ENCODE measurements at places on chromosomes 16 and 17.

GRCh38 chr17:78255029-78255656, 23.7 kb downstream of the TMEM235 start:
- DNase-seq = no peak

DNA sequence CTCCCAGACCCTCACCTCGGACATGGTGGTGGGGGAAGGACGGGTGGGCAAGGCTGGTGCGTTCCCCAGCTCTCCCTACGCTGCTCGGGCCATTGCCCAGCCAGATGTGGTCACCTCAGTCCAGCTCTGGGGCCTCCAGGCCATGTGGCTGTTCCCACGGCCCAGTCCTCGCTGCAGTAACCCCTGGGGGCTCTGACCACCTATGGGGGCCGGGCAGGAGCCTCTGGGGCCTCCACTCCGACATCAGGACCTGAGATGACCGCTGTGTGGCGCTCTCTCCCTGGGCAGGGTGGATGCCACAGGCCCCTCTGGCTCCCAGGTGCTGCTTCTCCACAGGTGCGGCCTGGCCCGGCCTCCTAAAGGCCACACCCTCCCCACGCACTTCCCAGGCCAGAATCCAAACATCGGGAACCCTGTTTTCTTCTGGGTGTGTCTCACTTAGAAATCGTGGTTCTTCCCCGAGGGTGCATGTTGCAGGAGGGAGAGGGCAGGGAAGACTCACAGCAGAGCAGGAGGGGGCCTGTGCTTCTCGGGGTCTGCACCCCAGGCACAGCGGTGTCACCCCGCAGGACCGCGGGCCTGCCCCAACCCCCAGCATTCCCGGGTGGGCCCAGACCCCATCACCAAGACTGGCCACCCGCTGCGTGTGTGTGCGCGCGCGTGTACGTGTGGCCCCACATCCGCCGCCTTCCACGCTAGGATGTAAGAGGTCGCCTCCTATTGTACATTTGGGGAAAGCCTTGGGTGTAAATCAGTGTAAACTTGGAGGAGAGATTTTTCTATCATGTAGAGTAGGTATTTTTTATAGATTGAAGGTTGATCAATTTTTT, 5.9 kb upstream of the CAPN15 start:
- no peak for DNase-seq

DNA sequence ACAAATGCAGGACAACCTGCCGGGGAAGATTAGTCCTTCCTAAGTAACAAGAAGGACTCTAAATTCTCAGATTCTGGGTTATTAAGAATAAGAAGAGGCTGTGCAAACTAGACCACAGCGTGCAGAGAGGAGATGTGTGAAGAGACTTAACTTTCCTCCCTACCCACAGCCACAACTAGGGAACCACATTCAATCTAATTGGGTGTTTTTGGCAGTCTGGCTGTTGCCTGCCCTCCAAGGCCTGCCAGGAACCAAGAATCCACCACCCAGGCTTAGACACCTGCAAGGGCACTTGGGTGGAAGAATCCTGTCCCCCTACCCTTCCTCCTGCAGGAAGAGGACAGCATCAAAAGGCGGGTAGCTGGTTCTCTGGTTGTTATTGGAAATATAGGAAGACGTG, 202.0 kb downstream of the PARN start:
- no peak for DNase-seq

GRCh38 chr17:35923609-35924114, 6.9 kb downstream of the RDM1 start:
- no peak for DNase-seq

GRCh38 chr16:10405386-10405939, 19.6 kb downstream of the ATF7IP2 start:
- DNase-seq = no peak

DNA sequence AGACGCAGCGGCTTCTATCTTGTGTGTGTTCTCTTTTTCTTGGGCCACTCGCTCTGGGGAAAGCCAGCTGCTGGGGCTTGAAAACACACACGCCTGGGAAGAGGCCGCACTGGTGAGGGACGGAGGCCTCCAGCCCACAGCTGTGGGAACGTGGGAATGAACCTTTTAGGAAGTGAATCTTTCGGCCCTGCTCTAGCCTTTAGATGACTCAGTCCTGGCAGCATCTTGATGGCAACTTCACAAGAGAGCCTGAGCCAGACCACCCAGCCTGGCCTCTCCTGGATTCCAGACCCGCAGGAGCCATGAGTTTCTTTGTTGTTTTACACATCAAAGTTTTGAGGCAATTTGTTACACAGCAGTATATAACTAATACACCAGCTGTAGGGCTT, 2.2 kb upstream of the PDPK1 start:
- DNase-seq = no peak

DNA sequence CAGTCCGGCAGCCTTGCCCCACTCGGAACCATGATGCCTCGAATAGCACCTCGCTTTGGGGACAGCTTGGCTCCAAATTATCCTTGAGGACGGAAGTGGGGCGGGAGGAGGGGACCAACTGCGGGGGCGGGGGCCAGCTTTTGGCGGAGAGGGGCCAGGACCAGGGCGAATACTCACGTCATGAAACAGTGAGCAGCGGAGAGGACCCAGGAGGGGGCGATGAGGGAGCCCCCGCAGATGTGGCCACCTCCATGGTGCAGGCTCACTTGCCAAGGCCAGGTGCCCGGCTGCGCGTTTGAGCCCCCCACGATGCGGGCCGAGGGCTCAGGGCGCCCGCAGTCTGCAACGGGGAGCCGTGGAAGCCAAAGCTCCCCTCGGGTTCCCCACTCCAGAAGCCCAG, 970 bp downstream of the PRSS36 start:
- no peak for DNase-seq

DNA sequence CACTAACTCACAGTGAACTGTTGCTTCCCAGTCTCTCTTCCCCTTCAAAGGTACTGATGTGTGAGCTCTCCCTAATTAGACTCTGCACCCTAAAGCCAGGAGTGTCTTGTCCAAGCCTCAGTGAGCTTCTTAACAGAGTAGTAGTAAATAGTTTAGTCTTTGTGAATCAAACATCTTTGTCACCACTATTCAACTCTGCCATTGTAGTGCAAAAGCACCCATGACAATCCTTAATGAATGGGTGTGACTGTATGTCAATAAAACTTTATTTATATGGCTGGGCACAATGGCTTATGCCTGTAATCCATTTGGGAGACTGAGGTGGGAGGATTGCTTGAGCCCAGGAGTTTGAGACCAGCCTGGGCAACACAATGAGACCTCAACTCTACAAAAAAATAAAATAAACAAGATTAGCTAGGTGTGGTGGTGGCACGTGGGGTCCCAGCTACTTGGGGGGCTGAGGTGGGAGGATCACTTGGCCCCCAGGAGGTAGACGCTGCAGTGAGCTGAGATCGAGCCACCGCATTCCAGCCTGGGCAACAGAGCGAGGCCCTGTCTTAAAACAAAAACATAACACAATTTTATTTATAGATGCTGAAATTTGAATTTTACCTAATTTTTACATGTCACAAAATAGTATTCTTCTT, 45.5 kb upstream of the TNRC6A start:
- DNase-seq = no peak

- DNase-seq = no peak
These were observed 239.0 kb upstream of the CACNG5 start for GRCh38 chr17:66595893-66596292.

GRCh38 chr16:1651974-1652312, 26.1 kb upstream of the JPT2 start:
- no peak for DNase-seq

DNA sequence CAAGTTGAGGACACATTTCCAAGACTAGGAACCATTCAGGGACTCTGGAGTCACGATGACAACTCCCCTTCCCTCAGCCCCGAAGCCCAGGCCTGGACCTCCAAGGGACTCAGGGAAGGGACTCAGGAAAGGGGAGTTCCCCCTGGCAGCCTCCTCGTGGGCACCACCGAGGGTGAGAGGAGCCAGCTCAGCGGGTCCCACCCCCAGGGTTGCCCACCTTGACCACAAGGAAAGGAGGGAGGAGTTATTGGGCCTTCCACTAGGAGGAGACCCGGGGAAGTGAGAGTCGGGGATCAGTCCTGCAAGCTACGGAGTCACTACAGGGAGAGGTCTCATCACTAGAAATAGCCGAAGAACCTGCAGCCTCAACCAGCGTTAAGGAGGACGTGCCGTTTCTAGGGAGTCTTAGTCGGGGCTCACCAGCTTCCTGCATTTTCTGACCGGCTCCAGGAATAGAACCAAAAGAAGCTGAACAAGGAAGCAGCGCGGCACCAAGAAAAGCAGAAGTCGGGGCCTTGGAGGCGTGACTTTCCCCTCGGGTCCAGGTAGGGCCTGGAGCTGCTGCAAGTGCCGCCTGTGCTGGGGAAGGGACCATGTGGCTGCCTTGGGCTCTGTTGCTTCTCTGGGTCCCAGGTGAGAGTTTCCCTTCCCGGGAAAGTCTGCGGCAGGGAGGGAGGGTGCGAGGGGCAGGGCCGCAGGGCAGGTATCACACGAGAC, at the start of gene CD300A:
Gene CD300A, plus strand, starts transcription at position 524 of the 717 bp plus-strand sequence. Its CDS starts 70 bp downstream, at position 594.
- DNase-seq = no peak

Measured in NCI-H1105 treated with DMSO at 0.1 percent for 48 hours (cell line).